CD8-positive, alpha-beta T cell (primary cell): ENCODE measurements at places on chromosomes 5 and 9.

DNA sequence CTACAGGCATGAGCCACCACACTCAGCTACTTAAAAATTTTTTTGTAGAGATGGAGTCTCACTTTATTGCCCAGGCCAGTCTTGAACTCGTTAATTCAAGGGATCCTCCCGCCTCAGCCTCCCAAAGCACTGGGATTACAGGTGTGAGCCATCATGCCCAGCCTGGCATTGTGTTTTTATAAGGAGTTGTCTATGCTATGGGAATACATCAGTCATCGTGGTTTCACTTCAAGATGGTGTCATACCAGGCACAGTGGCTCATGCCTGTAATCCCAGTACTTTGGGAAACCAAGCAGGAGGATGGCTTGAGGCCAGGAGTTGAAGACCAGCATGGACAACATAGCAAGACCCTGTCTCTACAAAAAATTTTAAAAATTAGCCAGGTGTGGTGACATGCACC, 49.7 kb downstream of the CYSTM1 start:
- DNase-seq, result no peak

- DNase-seq, result no peak
Measured at GRCh38 chr5:98917433-98917832, 11.4 kb downstream of the CHD1 start.

GRCh38 chr9:14383773-14384172, 69.8 kb upstream of the NFIB start:
- DNase-seq, result no peak

DNA sequence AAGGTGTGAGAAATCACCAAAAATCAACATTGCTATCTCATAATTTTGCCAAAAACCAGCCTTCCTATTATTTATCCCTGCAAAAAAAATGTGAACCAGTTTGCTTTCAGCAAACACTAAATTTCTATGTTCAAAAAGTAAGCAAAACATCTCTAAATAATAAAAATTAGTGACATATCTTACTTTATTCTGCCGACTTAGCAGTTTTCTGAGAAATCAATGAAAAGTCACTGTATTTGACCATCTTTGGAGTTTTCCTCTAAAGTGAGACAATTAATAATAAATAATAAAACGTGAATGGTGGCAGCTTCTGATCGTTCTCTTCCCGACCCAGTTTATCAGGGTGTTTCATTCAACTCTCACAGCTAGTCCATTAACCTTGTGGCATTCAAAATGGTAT, 158.6 kb upstream of the TARS1 start:
- no peak for DNase-seq

GRCh38 chr5:153974131-153974812, 64.4 kb downstream of the FAM114A2 start:
- DNase-seq, result peak; percentile 19

- DNase-seq, result no peak
Measured at GRCh38 chr9:27362447-27363210, 65.7 kb upstream of the EQTN start.

DNA sequence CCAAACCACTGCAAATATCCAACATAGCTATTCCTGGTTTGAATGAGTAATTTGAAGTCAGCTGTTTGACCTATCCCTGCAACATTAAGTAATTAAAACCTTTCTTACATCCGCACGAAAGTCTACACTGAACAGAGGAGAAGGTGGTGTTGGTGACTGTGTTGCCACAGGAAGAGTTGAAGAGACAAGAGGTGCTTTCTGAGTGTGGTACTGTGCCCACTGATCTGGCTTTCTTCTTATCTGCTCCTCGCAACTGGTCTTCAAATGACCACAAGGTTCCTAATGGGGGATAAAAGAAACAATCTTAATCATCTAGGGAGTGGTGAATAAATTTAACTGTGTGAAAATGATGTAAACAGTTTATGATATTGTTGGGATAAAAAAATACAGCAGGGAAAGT, 29.4 kb upstream of the PDCL start:
- DNase-seq, result no peak

DNA sequence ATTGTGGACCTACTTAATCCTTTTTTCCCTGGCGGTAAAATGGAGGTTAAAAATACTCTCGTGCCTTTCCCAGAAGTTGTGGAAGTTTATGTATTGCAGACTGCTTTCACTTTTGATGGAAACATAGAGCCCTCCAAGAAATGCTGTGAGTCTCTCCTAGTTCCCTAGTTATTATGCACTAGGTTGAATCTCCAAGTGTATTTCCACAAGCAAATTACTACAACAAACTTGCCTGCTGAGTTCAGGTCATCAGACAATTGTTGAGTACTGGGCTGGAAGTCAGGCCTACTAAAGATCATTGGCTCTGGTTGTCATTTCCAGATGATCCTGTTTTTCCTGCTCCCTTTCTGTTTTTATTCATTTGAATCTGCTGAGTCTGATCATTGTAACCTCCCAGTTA, 104.1 kb downstream of the CD180 start:
- DNase-seq, result no peak

- no peak for DNase-seq
Measured at GRCh38 chr9:68721666-68722330, 16.8 kb downstream of the PIP5K1B start.

DNA sequence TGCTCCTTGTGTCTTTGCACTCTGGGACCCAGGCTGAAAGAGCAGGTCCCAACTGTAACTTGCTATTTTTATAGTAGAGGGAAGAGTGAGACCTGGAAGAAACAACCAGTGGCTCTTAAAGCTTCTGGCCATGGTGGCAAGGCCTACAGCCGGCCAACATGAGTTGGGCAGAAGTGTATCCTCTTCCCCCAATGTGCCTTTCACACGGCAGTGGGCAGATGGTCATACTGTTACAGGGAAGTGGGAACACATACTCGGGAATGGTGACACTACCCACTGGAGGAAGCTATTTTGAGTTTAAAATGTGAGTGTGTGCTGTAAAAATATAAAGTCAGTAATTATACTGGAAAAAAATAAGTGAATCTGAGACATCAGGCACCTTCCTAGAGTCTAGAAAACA, 116.0 kb downstream of the MVB12B start:
- no peak for DNase-seq
